Activated naive CD4-positive, alpha-beta T cell treated with anti-CD3 and anti-CD28 coated beads, Interleukin-2, amount 50 U/mL, for 72 hours (primary cell): ENCODE measurements at places on chromosomes 6 and 20. TPM values are rescaled to one million over a fixed set of nuclear protein-coding genes. Genes with fewer than 3 reads are reported as not detected.

DNA sequence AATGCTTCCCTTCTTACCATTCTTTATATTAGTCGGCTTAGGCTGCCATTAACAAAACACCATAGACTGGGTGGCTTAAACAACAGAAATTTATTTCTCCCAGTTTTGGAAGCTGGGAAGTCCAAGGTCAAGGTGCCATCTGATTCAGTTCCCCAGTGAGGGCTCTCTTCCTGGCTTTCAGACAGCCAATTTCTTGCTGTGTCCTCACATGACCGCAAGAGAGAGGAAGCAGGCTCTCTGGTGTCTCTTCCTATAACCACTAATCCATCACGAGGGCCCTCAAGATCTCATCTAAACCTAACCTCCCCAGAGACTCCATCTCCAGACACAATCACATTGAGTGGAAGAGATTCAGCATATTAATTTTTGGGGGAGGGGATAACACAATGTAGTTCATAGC, 193.0 kb upstream of the SGK1 start:
- no peak for DNase-seq

Gene SLC17A3
- 1.6 TPM for total RNA-seq

- DNase-seq, result no peak
Observed at GRCh38 chr6:79872303-79872702, 75.0 kb downstream of the ELOVL4 start.

Gene GJA1
- total RNA-seq, result 0.16 TPM

Gene DNAH8
- 1.1 TPM for total RNA-seq

GRCh38 chr20:48201885-48202284, 416.6 kb upstream of the SULF2 start:
- no peak for DNase-seq

DNA sequence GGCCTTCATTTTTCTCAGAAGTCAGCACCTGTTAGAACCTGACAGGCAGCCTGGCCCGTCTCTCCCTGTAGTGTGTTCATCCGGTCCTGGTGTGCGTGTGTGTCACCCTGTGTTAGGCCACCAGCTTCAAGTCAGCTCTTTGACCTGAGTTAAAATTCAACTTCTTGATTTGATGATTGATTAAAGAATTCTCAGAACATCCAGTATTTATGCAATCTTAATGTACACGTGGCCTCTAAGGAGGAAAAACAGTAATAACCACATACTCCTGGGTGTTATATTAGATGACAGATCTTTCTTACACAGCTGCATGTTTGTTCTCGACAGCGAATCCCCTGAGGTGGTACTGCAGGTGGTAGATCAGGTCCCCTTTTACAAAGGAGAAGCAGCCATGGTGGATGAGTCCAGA, 19.1 kb upstream of the TMEM217 start:
- no peak for DNase-seq

- no peak for DNase-seq
Observed at GRCh38 chr6:15150207-15150606, 95.7 kb upstream of the JARID2 start.

DNA sequence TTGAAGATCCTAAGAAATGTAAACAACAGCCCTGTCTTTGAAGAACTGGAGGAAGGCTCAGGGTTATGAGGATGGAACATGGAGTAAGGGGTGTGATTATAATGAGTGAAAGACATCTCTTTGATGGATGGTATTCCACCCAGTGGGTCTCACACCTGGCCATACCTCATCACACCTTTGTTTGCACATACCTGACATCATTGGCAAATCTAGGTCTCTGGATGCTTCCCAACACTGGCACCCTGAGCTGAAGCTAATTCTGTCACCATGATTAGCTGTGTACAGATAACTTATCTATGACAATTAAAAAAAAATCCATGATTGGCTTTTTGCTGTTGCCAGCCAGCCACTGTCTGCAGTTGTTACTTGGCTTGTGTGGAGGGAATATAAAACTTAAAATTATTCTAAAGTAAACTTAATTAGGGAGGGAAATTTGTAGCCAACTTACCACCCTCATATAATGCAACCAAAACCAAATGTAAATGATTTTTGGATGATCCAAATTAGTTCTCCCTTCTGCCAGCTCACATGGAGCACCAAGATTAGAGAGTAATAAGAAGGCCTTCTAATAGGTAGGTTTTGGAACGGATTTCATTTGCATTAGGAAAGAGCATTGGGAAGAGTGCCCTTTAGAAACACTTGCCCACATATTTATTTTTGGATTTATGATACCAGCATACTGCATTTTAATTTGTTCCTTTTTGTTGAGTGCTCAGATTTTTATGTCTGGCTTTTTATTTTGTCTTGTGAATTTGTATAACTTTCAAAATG, 249.5 kb downstream of the SOX4 start:
- no peak for DNase-seq

Gene HLA-DQA1
- total RNA-seq, result not detected

GRCh38 chr6:89475634-89476033, 42.7 kb downstream of the ANKRD6 start:
- DNase-seq, result no peak

GRCh38 chr20:48319943-48320584, 507.7 kb downstream of the PREX1 start:
- DNase-seq, result no peak

GRCh38 chr6:3380344-3381232, 76.3 kb downstream of the SLC22A23 start:
- no peak for DNase-seq

- no peak for DNase-seq
Observed at GRCh38 chr6:110731898-110732297, 83.4 kb downstream of the CDK19 start.

GRCh38 chr6:126792340-126793085, 326.0 kb upstream of the RSPO3 start:
- DNase-seq, result no peak

- no peak for DNase-seq
Observed at GRCh38 chr6:139852488-139853140, 478.2 kb upstream of the CITED2 start.

Gene PSORS1C2
- not detected for total RNA-seq

GRCh38 chr20:62080249-62080990, 14.7 kb upstream of the TAF4 start:
- no peak for DNase-seq

DNA sequence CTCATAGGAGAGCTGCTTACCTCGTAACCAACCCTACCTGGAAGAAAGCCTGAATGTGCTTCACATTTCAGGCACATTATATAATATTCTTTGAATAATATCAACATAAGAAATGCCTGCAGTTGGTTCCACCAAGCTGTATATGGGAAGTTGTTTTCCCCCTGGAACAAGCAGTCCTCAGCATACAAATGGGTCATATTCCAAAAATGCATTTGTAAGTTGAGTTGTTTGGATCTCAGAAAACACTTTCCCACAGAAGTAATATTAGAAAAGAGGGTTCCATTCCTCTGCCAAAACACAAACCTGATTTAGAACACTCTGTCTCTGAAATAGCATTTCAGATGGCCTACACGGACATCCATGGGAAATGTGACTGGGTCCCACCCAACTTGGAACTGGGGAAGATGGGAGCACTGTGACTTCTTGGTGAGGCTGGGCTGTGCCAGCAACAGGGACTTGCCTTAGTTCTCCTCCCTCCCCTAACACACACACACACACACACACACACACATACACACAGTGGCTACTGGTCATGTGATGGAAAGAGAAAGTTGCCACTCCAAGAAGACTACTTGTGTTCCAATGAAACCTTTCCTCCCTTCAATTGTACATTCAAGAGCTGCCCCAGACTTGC, 11.4 kb upstream of the RCAN2 start:
- no peak for DNase-seq

Gene ADGRF4
- total RNA-seq, result not detected

Gene PERP
- total RNA-seq, result 5.7 TPM

GRCh38 chr20:20083807-20084206, 31.5 kb downstream of the CFAP61 start:
- no peak for DNase-seq
